ENCODE measurements at places on chromosomes 6 and 20. TPM values are rescaled to one million over a fixed set of nuclear protein-coding genes. Genes with fewer than 3 reads are reported as not detected.

- no peak for DNase-seq
- no peaks in the 10 kb centered on the region for H3K4me1 ChIP-seq
- peaks cover 5% of the 10 kb centered on the region for H3K27me3 ChIP-seq
Observed at GRCh38 chr6:10272591-10272990, 142.3 kb downstream of the TFAP2A start.

The CDH26 gene
- 0.40 TPM for total RNA-seq

The DSP gene
- total RNA-seq, result 1.4 TPM

The IMPG1 gene
- 0.22 TPM for total RNA-seq

- peaks cover 8% of the 10 kb centered on the region for H3K4me1 ChIP-seq
- DNase-seq, result no peak
- H3K27ac ChIP-seq, result no peak overlapping the region
- no peaks in the 10 kb centered on the region for H3K27me3 ChIP-seq
- no peak overlapping the region for H3K4me3 ChIP-seq
Observed at GRCh38 chr20:34998331-34998950, 42.8 kb downstream of the MYH7B start.

DNA sequence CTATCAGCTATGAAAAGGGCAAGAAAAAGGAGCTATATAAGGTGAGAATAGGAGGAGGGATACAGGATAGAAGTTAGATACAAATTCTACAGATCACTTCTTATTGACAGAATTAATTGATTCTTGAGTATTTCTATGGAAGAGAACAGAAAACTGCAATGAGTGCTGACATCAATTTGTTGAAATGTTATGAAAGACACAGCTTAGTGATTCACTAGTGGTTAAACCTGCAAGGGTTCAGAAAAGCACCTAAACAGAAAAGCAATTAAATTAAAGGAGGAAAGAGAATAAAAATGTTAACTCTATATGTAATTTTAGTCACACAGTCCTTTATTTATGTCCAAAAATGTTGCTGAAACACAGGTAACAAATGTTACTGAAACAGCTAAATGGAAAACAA lies 254.4 kb upstream of the RUNX2 start:
- no peak overlapping the region for H3K4me3 ChIP-seq
- no peaks in the 10 kb centered on the region for H3K36me3 ChIP-seq
- no peak for DNase-seq
- no peaks in the 10 kb centered on the region for H3K4me1 ChIP-seq
- H3K27ac ChIP-seq, result no peak overlapping the region
- H3K27me3 ChIP-seq, result no peaks in the 10 kb centered on the region

The NMBR gene
- 0.09 TPM for total RNA-seq

- no peaks in the 10 kb centered on the region for H3K27me3 ChIP-seq
- peaks cover 24% of the 10 kb centered on the region for H3K4me1 ChIP-seq
- no peak for DNase-seq
- peaks cover 15% of the 10 kb centered on the region for H3K36me3 ChIP-seq
- peak overlapping the region; percentile 99 for H3K27ac ChIP-seq
- H3K4me3 ChIP-seq, result peak overlapping the region; percentile 78
Observed at GRCh38 chr6:37168811-37169495, 999 bp upstream of the PIM1 start.

The THBS2 gene
- 119 TPM for total RNA-seq

The CALHM4 gene
- total RNA-seq, result not detected

The MCHR2 gene
- not detected for total RNA-seq

The FABP7 gene
- 0.66 TPM for total RNA-seq

GRCh38 chr6:83442752-83443151 lies 11.9 kb upstream of the ME1 start:
- H3K27ac ChIP-seq, result no peak overlapping the region
- H3K4me3 ChIP-seq, result no peak overlapping the region
- no peak for DNase-seq
- H3K36me3 ChIP-seq, result no peaks in the 10 kb centered on the region

Data from muscle of leg (tissue), 16 donors.